Kasumi-1 (cell line): ENCODE measurements at places on chromosomes 16 and 17.

- DNase-seq, result peak; percentile 93
Measured at GRCh38 chr16:53094013-53094630, 39.3 kb downstream of the CHD9 start.

DNA sequence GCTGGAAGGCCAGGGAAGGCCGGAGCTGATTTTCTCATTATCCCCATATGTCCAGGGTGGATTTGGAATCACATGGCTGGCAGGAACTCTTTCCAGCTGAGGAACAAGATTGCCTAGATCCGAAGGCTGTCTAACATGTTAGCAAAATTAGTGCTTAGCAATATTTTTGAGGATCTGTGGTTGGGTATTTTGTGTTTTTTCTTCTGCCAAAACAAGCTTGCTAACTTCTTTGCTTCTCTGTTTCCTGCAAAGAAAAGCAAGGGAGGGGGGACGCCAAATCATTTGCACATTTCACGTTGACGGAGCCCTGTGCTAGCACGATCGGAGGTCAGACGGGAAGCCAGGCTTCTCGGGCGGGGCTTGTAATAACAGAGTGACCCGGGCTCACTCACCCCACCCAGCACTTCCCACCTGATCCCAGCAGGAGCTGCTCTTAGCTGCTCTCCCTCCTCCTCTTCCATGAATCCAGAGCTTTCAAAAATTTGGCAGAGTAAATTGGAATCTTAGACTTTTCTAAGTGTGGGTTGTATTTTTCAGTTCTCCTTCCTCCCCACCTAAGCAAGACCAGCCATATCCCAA, 33.3 kb upstream of the FOXF1 start:
- no peak for DNase-seq

- DNase-seq, result no peak
Measured at GRCh38 chr17:78658281-78658785, 81.1 kb upstream of the DNAH17 start.

GRCh38 chr16:31325171-31325570, 29.8 kb upstream of the ITGAX start:
- DNase-seq, result no peak

- DNase-seq, result no peak
Measured at GRCh38 chr17:65334406-65334805, 197.2 kb downstream of the RGS9 start.

- peak; percentile 31 for DNase-seq
Measured at GRCh38 chr17:41967141-41967920, 736 bp downstream of the CNP start.
